ENCODE measurements at places on chromosomes 7 and 10.

- DNase-seq, result no peak
Observed at GRCh38 chr10:121541450-121542120, 56.7 kb downstream of the FGFR2 start.

- DNase-seq, result no peak
Observed at GRCh38 chr7:107501593-107501992, 31.7 kb downstream of the GPR22 start.

DNA sequence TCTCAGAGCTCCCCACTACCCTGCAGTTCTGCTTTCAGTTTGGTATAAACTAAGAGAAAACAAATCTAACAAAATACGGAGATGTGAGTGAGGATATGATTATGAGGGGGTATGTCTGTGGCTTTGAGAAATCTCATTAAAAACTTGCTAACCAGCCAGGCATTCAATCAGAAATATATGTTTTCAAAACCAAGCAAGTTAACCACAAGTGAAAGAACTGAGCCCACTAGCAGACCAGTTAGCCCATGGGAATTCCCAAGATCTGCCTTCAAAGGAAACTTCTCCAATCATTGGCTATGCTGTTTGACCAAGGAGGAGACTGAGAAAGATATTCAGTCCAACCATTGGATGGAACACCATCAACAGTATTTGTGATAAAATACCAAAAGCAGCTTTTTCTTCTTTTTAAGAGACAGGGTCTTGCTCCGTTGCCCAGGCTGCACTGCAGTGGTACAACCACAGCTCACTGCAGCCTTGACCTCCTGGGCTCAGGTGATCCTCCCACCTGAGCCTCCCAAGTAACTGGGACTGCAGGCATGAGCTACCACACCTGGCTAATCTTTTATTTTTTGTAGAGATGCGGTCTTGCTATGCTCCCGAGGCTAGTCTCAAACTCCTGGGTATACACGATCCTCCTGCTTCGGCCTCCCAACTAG is 41.2 kb downstream of the FGFR2 start:
- DNase-seq, result no peak

DNA sequence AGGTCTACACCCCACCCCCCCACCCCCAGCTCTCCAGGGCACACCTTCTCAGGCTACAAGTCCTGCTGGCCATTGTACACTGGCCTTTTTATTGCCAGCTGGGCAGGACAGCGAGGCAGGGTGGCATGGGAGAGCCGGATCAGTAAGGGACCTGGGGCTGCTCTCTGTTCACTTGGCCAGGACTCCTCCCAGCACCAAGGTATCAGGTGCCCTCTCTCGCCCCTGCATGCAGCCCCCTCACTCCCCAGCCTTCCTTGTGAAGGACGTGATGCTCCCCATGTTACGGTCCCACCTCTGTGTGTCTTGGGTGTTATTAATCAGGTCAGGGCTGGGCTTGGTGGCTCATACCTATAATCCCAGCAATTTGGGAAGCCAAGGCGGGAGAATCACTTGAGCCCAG is 26.3 kb downstream of the PODXL start:
- no peak for DNase-seq

DNA sequence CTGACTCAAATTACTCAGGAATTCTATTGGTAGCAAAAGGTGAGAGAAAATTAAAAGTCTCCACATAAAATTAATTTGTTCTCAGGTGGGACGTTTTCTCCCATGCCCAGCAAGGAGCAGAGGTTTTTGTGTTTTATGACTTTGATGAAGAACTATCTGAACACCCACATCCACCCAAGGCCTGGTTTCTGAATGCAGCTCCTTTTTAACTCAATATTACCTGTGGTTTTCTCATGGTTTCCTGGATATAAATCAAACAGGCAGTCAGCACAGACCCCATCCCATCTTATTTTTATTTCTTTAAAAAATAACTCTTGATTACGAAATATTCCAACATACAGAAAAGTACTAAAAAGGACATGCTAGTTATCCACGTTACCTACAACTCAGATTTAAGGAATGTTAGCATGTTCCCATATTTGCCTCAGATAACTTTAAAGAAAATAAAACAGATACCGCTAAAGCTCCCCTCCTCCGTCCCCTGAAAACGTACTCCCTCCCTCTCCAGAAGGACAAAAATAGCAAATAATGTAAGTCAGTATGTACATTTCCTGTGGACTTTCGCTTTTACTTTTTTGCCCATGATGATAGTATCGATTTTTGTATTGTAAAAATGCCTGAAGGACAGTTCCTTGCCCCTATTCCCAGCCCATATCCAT is 43.4 kb downstream of the GLI3 start:
- DNase-seq, result no peak

DNA sequence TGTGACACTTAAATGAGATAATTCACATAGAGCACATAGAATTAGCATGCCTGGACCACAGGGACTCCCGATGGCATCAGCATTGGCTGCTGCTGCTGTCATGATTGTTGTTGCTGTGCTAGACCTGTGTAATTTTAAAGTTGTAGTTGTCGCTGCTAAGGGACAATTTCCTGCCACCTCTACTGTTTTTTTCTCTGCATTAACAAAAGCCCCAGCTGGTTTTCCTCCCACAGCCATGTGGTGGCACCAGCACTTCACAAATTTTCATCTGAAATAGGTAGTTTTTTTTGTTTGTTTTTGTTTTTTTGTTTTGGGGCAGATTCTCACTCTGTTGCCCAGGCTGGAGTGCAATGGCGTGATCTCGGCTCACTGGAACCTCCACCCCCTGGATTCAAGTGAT is 25.4 kb upstream of the PRXL2A start:
- DNase-seq, result peak; percentile 31

GRCh38 chr7:16078076-16078952 is 343.0 kb downstream of the CRPPA start:
- no peak for DNase-seq

DNA sequence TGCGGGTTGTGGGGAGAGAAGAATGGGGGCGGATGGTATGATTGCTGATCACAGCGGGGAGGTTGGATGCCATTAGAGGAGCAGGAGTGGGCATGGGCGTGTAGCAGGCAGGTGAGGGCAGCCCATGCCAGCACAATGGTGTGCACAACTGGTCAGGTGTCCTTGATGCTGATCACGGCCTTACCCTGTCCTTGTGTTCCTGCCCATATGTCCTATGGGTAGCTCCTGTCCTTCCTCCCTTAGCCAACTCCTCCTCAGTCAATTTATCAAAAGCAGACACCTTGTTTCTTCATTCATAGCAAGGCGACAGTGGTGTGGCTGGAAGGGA is 30.7 kb downstream of the WDR86 start:
- DNase-seq, result no peak

DNA sequence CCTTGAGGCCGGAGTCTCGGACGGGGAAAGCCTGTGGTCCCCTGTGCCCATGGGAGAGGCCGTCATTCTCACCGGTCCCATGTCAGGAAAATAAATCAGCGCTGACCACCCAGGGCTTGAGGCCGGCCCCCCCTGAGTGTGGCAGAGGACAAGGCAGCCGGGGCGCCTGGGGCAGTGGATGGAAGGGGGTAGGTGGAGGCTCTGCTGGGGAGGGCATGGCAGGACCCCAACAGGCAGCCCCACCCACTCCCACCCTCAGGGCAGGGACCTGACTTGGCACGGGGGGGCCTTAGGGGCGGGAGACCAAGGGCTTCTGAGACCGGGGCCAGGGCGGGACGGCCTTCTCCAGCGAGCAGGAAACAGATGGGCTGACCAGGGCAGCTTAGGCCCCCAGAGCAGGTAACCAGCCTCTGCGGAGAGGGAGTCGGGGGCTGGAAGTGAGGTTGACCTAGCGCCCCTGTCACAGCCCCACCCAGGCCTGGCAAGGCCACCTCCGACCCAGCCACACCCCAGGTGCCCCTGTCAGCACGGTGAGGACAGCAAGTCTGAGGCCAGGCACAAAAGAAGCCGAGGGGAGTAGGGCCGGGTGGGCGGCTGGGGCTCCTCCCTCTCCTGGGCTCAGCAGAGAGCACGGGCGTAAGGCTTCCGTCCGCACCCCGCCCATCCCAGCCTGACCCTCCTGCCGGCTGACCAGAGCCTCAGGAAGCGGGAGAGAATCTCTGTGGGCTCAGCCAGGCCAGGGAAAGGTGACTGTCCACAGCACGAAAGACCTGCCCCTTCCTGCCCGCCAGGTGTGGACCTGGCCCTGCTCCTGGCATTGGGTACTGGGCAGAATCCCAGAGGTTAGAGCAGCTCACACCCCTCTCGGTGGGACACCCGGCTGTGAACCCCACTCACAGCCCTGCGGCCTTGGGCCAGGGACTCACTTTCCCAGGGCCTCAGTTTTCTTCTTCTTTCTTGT is 87.4 kb downstream of the FOXL3 start:
- no peak for DNase-seq

DNA sequence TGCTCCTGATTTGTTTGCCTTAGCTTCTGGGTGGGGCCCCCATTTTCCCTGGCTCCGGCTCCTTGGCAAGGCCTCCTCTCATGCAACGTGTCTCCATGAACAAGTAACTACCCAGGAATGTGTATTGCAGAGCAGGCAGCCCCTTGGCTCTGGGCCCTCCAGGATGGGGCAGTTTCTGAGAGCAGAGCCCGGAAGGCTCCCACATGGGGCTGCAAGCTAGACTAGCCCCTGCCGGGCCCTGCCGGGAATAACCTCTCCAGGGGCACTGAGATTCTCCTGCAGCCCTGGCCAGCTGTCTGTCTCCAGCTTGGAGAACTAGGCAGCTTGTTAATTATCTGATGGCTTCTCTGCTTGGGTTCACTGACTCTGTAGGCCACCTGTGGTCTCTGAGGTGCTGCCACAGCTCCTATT is 184.0 kb upstream of the INHBA start:
- no peak for DNase-seq

DNA sequence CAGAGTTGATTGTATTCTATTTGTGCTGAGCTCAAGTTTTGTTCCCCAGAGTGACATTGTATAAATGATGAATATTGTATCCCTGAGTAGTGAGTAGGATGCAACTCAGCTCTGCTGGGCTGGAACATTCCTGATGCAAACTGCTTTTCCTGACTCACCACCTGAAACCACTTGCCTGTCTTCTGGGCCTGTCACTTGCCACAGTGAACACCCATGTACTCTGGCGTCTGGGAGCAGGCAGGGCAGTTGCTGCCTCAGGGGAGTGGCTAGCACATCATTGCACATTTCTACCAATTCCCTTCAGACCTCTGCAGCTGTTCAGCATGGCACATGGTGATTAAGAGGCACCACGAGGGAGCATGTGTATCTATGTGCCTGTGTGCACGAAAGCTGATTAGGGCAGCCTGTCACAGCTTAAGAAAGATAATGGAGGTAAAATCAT is 157.3 kb downstream of the SND1 start:
- no peak for DNase-seq

GRCh38 chr7:156217803-156218202 is 405.5 kb upstream of the SHH start:
- DNase-seq, result no peak

DNA sequence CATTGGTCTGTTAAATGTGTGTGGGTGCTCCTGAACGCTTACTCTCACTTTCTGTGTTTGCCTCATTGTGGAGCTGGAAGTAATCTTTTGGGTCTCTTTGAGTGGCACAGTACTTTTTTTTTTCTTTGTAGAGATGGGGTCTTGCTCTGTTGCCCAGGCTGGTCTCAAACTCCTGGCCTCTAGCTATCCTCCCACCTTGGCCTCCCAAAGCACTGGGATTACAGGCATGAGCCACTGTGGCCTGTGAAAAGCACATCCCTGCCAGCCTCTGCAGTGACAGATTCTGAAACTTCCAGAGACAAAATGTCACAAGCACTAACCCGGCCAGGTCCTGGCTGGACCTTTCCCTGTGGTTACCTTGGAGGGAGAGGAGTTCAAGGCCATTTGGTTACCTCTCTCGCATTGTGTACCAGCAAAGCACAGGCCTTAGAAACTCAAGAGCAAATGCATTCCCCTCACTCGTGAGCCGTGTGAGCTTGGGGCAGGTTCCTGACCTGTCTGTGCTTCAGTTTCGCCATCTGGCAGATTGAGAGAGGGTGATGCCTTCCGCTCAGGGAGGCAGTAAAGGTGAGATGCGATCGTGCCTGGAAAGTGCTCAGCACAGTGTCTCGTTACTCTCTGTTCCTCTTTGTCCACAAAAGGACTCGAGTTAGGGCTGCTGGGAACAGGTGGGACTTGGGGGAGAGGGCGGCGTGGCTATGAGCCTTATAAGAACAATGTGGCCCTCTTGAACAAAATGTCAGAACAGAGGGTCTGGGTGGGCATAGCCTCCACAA is 72.6 kb upstream of the SEPHS1 start:
- DNase-seq, result no peak

DNA sequence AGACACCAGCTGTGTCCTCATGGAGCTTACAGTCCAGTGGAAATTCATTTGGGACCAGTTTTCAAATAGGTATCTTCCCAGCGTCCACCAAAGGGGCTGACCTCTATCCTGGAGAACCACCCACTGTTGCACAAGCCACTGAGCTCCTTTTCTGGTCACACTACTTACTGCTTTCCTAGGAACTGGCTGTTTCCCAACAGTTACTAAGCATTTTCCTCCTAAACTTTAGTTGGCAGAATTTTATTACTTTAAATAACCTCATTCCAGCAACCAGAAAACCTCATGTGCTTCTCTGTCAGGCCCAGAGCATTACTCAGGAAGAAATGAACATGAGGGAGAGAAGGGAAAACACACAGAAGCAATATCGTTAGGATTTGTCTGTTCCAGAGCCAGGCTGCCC is 183.1 kb downstream of the GPAM start:
- DNase-seq, result no peak

GRCh38 chr10:7000061-7000460 is 410.8 kb downstream of the SFMBT2 start:
- no peak for DNase-seq

DNA sequence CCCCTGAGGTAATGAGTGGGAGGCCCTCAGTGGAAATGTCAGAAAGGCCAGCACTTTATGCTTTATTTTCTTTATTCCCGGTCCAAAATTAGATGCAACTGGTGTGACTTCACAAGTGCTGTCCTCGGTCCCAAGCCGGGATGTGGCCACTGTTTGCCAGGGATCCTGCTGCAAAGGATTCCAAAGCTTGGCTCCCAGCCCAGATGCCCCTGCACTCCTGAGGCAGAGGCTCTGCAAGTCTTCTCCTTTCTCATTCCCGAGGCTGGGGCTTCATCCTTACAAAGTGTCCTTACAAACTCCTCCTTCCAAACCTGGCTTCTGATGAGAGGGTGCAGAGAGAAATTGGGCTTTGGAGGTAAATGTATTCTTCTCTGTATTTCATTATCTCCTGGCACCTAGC is 544.3 kb upstream of the DPP6 start:
- no peak for DNase-seq

Data from activated T-helper 1 cell treated with anti-CD3 and anti-CD28 coated beads, Interleukin-12 subunit alpha, Interleukin-12 subunit beta, Interleukin-2, Interleukin-4 antibody, amounts not matched to agents 30 ng/mL and 10 ng/mL and 1 ng/mL, durations not matched to agents 14 hours and 24 hours and 36 hours (primary cell).